Gastroesophageal sphincter (tissue), 4 donors: ENCODE measurements at places on chromosomes 12 and 14.

DNA sequence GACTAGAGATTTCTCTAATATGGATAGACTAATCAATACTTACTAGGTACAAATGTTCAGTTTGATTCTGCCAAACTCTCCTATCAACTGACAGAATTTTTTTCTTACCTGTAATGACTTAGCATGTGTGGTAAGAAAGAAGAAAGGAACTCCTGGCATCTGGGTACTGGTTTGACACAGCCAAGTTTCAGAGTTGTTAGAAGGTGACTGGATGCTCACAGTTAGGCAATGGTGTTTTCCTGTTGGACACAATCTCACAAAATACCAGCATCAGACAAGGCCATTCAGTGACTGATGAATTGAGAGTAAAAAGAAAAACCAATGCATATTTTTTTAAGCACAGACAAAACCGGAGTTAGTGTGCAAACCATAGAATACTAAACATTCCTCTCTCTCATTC lies 4.2 kb downstream of the MUCL1 start:
- no peak for ATAC-seq

- ATAC-seq, result no peak
Observed at GRCh38 chr12:56661560-56661959, 15.8 kb upstream of the ATP5F1B start.

DNA sequence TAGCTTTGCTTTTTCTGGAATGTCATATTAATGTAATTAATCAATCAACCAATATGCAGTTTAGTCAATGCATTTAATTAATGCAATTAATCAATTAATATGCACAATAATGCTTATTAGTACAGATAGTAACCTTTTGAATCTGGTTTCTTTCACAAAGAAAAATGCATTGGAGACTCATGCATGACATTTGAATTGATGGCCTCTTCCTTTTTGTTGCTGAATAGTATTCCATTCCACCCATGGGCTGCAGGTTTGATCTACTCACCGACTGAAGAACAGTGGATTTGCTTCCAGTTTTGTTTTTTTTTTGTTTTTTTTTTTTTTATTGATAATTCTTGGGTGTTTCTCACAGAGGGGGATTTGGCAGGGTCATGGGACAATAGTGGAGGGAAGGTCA lies 13.1 kb upstream of the GPR132 start:
- ATAC-seq, result no peak

DNA sequence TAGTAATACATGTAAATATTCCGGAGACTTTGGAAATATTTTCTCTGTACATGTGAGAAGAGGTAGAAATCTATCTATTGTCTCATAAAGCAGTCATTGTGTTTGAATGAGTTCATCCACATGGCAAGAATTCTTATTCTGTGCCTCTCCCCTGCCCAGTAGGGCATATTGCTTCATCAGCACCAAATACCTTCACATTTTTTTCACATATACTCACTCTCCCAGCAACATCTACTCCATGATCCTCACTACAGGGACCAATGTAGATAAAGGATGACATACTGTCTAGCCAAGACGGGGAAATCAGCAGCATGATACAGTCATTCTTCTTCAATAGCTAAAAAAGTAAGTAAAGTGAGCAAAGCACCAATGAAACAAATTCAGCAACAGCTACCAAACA lies 1.3 kb upstream of the TAS2R14 start:
- no peak for ATAC-seq

DNA sequence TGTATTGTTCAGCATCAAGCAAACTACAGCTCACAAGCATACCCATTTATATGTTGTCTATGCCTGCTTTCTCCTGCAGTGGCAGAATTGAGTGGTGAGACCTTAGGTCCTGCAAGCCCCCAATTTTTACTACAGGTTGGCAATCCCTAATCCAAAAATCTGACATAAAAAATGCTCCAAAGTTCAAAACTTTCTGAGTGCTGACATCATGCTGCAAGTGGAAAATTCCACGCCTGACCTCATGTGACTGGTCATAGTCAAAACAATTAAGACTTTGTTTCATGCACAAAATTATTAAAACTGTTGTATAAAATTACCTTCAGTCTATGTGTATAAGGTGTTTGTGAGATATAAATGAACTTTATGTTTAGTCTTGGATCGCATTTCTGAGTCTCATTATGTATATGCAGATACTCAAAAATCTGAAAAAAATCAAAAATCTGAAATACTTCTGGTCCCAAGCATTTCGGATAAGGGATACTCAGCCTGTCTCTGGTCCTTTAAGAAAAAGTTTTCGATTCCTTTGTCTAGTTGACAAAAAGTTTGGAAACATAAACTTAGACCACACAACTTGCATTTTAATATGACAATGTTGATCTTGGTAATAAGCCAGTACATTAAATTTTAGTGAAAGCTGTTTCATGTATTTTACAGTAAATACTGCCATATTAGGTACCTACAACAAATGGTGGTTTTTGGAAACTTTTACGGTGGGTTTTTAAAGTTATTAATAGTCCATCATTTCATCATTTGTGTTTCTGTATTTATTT lies 81.5 kb downstream of the AEBP2 start:
- ATAC-seq, result no peak

DNA sequence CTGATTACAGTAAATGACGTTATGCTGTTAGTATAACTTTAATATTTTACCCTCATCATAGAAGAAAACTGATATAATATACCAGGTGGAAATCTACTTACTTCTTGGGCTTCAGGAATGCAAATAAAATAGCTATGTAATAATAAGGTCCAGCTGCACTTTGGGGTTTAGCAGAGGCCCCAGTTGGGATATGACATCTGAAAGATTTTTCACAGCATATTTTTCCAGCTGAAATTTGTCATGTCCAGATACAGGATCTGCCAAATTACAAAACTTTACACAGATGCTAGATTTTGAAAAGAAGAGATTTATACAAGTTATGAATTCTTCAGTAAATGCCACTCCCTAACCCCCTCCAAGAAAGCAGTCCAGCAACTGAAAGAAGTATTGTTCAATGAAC lies 29.2 kb upstream of the DCN start:
- ATAC-seq, result no peak

- ATAC-seq, result no peak
Observed at GRCh38 chr14:24037658-24038037, 14.2 kb upstream of the CARMIL3 start.

GRCh38 chr12:33125755-33126154 lies 229.2 kb upstream of the PKP2 start:
- ATAC-seq, result no peak

- ATAC-seq, result no peak
Observed at GRCh38 chr12:123801573-123802178, 39.6 kb downstream of the DNAH10 start.

GRCh38 chr14:46820291-46820690 lies 168.7 kb upstream of the RPL10L start:
- no peak for ATAC-seq

- no peak for ATAC-seq
Observed at GRCh38 chr12:26434299-26435068, 239.1 kb downstream of the SSPN start.

DNA sequence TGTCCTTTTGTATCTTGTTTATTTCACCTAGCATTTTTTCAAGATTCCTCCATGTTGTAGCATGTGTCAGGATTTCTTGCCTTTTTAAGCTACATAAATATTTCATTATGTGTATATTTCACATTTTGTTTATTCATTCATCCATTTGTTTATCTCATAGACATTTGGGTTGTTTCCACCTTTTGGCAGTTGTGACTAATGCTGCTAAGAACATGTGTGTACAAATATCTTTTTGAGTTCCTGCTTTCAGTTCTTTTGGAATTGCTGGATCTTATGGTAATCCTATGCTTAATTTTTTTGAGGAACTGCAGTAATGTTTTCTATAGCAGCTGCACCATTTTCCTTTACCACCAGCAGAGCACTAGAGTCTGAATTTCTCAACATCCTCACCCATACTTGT lies 62.4 kb downstream of the SCN8A start:
- no peak for ATAC-seq

- no peak for ATAC-seq
Observed at GRCh38 chr14:95889236-95889979, 12.8 kb downstream of the TUNAR start.

DNA sequence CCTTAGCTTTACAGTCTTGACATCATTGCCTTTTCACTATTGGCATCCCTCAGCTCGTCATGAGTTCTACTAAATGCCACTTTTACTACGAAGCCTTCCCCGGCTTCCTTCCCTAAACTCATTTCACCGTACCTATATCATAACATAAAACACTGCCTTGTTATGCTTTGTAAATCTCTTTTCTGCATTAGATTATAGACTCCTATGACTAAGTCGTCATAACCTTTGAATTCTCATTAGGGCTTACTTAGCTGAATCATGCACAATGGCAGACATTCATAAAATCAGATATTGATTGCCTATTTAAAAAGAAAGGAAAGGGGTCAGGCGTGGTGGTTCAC lies 21.0 kb downstream of the BTG1 start:
- ATAC-seq, result no peak

DNA sequence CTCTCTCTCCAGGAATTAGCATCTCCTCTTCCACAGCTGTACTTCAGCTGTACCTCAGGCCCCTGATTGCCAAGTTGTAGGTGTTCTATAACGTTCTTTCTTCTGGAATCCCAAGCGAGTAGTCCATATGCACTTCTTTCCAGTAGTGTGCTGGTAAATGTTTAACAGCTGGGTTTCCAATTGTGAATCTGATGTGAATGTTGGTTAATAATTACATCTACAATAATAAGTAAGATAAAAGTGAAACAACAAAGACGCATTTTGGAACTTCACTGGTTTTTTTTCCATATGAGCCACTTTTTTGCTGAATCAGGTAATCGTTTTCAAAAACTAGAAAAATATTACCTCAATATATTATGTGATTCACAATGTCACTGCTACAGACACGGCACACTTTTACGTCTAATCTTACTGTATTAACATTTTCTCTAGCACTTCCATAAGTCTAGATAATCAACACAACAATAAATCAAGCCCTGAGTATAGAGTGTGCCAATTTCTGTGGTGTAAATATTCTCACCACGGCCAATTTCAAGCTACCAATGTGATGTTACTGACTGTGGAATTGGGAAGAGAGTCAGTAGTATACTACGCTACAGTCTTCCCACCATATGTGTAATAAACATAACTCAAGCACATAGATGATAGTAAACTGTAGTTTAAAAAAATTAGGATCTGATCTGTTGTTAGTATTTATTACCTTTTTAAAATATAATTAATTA lies 113.0 kb downstream of the ZFP36L1 start:
- ATAC-seq, result no peak

DNA sequence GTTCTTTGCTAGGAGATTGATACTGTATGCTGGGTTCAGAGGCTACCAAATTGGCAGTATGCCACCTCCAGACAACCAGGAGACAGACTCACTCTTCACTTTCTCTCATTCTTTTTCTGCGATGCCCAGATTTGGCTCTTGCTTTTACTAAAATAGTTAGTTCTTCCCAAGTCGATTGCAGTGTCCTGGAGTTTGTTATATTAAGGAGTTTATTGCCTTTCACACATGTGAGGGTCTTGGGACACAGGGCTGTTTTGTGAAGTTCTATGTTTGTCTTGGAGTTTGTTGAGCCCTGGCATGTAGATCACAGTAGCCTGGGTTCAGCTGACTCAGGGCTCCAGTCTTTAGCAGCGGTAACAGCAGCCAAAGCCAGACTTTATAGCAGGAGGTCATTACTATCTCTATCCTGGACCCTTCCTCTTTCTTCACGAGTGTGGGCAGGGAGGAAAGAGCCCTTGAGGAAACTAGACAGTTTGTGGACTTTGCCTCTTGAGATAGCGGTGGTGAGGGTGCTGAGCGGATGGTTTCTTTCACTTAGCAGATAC lies 1.6 kb downstream of the MLEC start:
- ATAC-seq, result no peak

GRCh38 chr12:107512391-107512790 lies 173.2 kb upstream of the PWP1 start:
- no peak for ATAC-seq

- no peak for ATAC-seq
Observed at GRCh38 chr14:41642367-41642766, 35.7 kb downstream of the LRFN5 start.

DNA sequence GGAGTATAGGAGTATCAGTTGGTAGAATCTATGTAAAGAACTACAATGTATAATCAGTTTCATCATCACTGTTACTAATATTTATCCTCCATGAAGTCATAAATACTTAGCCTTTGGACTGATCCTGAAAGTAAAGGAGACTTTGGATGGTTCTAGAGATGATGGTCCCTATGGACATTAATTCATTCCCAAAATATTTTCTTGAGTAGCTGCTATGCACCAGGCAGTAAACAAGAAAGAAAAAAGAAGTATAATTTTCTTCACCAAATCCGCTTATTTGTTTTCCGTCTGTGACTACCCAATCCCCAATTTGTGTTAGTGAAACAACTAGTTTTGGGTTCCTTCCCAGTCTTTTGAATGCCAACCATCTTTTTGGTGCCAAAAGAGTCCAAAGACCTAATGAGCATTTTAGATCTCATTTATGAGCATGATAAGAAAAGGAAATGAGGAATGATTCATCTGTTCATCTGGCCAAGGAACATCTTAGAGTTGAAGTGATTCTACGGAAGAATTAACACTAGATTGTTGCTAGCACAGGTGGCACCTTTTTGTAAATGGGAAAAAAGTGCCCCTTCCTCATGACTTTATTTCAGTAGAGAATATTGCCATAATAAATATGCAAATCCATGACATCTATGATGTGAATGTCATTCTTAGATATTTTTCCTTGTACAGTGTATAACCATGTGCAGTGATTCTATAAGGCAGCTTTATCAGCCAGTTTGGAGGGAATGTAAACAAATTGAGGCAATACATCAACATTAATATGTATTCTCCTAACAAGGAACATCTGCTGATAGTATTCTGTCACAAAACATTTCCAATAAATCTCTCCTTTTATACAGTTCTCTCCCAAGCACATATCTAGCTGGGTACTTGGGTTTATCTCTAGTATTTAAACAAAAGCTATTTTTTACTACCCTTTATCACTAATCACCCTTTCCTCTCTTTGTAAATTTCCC lies 85.1 kb upstream of the CCDC91 start:
- no peak for ATAC-seq
